Activated B cell treated with CpG ODN at 0.5 μM for 24 hours (primary cell): ENCODE measurements at places on chromosomes 16 and 17.

GRCh38 chr16:87558682-87559081 is 43.6 kb upstream of the JPH3 start:
- no peak overlapping the region for H3K27ac ChIP-seq
- no peaks in the 10 kb centered on the region for H3K36me3 ChIP-seq
- H3K27me3 ChIP-seq, result peaks cover 3% of the 10 kb centered on the region
- no peak for DNase-seq
- no peaks in the 10 kb centered on the region for H3K4me1 ChIP-seq

DNA sequence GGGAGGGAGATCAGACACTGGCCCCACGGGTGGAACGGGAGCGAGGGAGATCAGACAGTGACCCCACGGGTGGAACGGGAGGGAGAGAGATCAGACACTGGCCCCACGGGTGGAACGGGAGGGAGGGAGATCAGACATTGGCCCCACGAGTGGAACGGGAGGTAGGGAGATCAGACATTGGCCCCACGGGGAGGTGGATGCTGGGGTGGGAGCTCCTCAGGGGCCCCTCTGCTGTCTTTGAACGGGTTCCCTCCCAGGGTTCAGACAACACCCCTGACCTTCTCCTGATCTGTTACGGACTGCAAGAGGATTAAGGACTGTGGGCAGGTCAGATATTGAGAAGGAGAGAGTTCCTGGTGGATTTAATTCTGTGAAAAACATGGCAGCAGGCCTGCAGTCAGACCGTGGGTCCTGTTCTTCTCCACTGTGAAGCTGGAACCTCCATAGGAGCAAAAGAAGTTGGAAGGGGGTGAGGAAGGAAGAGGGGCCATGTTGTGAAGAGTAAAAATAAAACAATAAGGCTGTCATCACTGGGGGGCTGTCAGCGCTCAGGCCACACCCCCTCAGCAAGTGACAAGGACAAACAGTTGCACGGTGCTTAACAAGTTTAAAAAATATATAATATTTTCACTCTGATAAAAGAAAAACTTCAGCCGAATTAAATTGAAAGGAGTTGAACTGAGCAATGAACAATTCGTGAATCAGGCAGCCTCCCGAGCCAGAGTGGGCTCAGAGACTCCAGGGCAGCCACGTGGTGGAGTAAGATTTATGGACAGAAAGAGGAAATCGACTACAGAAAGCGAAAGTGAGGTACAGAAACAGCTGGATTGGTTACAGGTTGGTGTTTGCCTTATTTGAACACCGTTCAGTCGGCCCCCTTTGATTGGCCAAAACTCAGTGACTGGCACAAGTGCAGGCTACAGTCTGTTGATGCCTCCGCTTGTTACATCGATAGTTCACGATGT is 348.7 kb upstream of the TNRC6C start:
- peak; percentile 26 for DNase-seq
- no peaks in the 10 kb centered on the region for H3K36me3 ChIP-seq
- peak overlapping the region; percentile 79 for H3K27ac ChIP-seq
- H3K27me3 ChIP-seq, result peaks cover 2% of the 10 kb centered on the region

DNA sequence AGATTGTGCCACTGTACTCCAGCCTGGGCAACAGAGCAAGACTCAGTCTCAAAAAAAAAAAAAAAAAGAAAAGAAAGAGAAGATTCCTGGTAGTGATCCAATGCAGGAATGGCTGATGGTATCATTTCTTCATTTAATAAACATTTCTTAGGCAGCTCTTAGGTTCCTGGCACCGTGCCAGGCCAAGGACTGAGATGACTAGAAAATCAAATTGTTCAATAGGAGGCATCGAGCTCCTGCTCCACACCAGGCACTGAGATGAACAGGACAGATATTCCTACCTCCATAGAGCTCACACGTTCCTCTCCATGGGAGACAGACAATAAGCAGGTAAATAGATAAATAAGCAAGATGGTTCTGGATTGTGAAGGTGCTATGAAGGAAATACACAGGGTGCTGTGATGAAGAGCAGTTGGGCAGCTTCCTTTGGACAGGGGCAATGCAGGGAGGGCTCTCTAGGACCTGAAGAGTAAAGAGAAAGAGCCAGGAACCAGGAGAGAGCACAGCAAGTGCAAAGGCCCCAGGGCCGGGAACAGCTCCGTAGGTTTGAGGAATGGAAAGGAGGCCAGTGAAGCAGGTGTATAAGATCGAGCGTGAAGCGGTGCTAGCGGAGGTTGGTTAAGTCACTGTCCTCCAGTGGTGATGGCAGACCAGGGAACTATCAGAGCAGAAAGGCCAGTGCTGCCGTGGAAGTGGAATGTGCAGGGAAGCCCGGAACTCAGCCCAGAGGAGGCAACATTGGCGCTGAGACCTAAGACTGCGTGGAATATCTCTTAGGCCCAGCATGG is 26.5 kb upstream of the CRHR1 start:
- DNase-seq, result no peak
- H3K36me3 ChIP-seq, result no peaks in the 10 kb centered on the region
- no peak overlapping the region for H3K4me3 ChIP-seq

DNA sequence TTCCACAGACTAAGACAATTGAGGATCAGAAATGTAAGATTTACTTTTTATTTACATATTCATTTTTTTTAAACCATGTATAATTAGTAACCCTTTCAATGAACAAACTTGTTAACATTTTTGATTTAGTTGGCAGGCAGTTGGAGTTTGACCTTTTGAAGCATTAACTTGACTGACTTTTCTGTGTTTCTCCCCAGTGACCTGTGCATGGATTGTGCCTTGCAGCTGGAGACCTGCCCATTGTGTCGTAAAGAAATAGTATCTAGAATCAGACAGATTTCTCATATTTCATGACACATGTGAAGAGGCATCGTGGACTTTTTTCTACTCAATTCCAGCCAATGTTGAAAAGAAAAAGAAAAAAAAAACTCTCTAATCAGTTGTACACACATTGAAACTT is 6.4 kb upstream of the ARL2BP start:
- H3K27me3 ChIP-seq, result no peaks in the 10 kb centered on the region
- DNase-seq, result no peak
- H3K27ac ChIP-seq, result no peak overlapping the region
- H3K4me3 ChIP-seq, result no peak overlapping the region
- H3K36me3 ChIP-seq, result peaks cover 39% of the 10 kb centered on the region

DNA sequence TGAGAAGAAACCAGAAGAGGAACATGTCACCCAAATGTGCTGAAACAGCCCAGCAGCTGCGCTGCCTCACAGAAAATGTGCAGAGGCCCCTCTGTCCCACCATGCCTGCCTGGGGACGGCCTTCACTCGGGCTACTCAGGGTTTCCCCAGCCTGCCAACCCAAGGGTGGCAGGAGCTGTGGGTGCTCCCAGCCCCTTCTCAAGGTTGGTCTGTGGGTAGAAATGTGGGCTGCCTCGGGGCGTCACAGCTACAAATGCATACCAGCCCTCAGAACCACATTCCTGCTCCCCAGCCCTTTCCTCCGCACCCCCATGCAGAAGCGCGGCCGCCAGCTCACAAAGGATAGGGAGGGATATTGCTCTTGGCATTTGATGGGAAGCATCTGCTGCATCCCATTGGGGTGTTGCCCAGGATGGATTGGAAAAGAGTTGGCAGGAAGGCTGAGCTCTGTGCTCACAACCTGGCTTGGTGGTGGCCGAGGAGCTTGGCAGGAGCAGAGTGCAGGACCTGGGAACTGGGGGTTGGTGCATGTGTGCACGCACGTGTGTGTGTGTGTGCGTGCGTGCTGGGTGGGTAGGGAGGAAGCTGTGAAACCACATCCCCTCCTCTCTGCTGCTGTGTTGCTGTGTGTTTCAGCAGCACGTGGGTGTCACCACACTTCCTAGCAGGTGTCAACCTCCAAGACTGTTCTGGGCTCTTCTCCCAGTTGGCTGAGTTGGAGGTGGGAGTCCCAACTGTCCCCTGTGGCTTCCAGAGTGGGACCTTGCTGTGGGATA is 304.4 kb downstream of the SEC14L1 start:
- H3K27me3 ChIP-seq, result no peaks in the 10 kb centered on the region
- peak; percentile 70 for DNase-seq
- H3K27ac ChIP-seq, result peak overlapping the region; percentile 94
- peak overlapping the region; percentile 80 for H3K4me3 ChIP-seq
